ENCODE measurements at places on chromosomes 4 and X. TPM values are rescaled to one million over a fixed set of nuclear protein-coding genes. Genes with fewer than 3 reads are reported as not detected.

GRCh38 chr4:126057371-126057770 is 742.6 kb downstream of the FAT4 start:
- DNase-seq = no peak

Gene PAGE4
- not detected for total RNA-seq

GRCh38 chr4:176758731-176759130 is 34.0 kb downstream of the VEGFC start:
- DNase-seq = no peak

Gene BMX
- 68.9 TPM for total RNA-seq

Gene PDGFRA
- total RNA-seq = 0.13 TPM

Gene TCEAL5
- total RNA-seq = not detected

DNA sequence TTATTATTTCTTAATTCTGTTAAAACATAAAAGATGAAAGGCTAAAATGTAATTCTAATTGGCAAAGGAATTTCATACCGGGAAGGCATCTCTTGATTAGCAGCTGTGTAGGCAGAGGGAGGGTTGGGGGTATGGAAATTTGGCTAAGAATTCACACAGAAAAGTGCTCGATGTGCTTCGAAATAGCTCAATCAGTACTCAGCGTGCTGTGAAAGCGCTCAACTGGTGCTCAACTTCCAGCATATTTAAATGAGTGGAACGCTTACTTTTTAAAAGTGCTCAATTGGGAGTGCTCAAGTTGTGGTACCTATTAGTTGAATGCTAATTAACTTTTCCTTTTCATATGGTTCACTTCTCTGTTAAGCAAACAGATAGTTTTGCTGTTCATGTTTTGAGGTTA is 695.9 kb upstream of the ATOH1 start:
- no peak for DNase-seq

DNA sequence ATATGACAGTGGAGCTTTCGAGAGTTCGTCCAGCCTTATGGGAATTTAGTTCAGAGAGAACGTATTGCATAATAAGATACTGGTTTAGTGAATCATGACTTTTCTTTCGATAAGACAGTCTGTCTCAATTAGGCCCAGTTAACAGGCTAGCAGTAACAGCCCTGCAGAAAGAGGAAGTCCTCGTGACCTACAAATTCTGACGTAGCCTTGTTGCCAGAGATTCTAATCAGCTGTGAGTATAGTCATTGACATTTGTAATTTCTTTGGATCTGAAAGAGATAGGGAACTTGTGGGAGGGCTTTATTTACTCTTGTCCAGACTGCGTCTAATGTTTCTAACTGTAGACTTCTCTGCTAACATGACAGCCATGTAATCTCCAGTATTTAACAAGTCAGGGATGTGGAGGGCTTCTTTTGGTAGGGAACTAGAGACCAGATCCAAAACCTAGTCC is 15.8 kb downstream of the ART3 start:
- no peak for DNase-seq

GRCh38 chrX:33339219-33339618 is 127.9 kb upstream of the DMD start:
- DNase-seq = no peak

- DNase-seq = no peak
These were observed 97.4 kb downstream of the GPM6A start for GRCh38 chr4:175714686-175715085.

Gene PPP1R2C
- total RNA-seq = not detected

Gene MAGEE1
- total RNA-seq = 1.0 TPM

Gene LRIT3
- under 0.01 TPM for total RNA-seq

Gene AFF2
- 0.25 TPM for total RNA-seq

GRCh38 chr4:86174506-86174905 is 185.3 kb downstream of the MAPK10 start:
- DNase-seq = no peak

Gene MYOZ2
- not detected for total RNA-seq

Gene GPR119
- not detected for total RNA-seq

GRCh38 chr4:24807611-24808010 is 12.2 kb downstream of the SOD3 start:
- DNase-seq = no peak

Gene PFKFB1
- total RNA-seq = 0.13 TPM

- no peak for DNase-seq
These were observed 131.0 kb downstream of the PDS5A start for GRCh38 chr4:39846705-39847104.

Gene CNKSR2
- not detected for total RNA-seq

Gene PDCL2
- total RNA-seq = not detected

Gene SGCB
- 9.4 TPM for total RNA-seq

DNA sequence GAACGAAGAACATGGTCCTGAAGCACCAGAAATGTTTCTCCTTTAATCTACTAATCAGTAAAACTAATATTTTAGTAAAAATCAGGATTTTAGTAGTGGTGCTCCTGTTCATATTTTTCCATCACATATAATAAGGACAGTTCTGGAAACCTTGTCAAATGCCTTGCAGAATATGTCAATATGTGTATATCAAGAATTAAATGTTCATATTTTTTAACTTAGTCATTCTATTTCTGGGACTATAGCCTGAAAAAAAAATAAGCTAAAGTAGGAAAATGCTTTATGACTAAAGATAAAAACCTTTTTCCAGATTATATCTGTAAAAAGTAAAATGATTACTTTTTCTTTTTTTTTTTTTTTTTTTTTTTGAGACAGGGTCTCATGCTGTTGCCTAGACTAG is 65.1 kb downstream of the MAB21L2 start:
- DNase-seq = no peak

GRCh38 chrX:151505796-151506195 is 57.7 kb upstream of the PASD1 start:
- no peak for DNase-seq

- DNase-seq = no peak
These were observed 44.8 kb upstream of the HERC6 start for GRCh38 chr4:88333741-88334405.

DNA sequence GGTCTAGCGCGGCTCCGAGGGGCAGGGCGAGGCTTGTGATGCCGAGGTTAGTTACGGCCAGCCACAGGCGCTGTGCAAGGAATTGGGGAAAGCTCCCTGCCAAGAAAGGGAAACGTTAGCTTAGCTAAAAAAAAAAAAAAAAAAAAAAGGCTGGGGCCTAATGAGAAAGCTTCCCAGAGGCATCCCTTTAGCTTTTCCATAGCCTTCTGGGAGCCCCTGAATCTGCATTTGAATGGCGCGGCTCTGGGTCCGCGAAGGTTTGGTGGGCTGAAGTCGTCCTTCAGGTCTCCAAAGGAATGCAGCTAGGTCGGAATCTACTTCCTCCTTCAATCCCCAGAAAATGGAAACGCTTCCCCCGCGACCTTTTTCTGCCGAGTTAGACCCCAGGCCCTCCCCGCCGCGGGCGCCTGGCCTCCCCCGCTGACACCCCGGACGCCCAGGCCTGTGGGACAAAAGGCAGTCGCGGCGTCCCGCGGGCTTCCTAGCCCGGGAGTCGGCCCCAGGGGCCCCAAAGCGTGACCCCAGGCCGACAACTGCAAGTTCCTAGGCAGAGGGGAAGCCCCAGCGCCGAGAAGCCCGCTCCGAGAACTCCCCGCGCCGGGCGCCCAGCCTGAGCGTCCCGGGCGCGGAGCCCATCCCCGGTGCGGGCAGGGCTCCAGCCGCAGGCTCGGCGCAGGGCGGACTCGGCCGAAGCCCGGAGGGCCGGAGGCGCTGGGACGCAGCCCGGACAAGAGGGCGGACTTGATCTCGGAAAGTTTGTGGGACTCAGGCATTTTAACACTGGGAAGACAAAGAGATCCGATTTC is 605 bp upstream of the FAT1 start:
- peak; percentile 1 for DNase-seq

GRCh38 chr4:156581282-156582063 is 390.1 kb downstream of the PDGFC start:
- DNase-seq = no peak

Gene RHOH
- not detected for total RNA-seq

Gene PHEX
- total RNA-seq = 0.63 TPM

Gene GAGE12F
- total RNA-seq = not detected

Gene OCIAD2
- total RNA-seq = 61.4 TPM

GRCh38 chrX:115494161-115494560 is 66.8 kb upstream of the PLS3 start:
- DNase-seq = no peak

- DNase-seq = no peak
These were observed 19.6 kb downstream of the FGFR3 start for GRCh38 chr4:1812720-1813119.

Gene C4orf54
- total RNA-seq = under 0.01 TPM

DNA sequence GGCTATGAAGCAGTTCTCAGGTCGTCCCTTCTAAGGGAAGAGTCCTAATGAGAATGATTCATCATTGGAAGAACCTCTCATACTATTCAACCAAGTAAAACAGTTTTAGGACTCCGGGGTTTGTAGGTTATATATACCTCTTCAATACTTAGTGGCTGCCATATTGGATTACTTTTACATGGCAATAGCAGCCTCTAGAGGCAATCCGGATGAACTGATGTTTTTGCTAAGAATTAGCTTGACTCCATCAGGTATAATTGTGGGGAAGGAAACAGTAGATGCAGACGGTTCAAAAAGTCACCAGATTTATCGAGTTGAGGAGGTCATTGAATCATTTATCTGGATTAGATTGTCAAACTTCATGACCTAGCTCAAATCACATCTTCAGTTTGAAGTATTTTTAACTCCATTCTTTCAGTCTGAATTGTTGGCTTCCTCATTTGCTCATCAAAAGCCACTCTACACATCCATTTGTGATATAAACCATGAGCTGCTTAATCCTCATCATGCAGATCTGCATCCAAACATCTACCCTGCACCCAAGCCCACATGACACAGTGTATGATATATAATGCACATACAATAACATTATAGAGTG is 28.4 kb downstream of the GUCY1B1 start:
- peak; percentile 53 for DNase-seq

DNA sequence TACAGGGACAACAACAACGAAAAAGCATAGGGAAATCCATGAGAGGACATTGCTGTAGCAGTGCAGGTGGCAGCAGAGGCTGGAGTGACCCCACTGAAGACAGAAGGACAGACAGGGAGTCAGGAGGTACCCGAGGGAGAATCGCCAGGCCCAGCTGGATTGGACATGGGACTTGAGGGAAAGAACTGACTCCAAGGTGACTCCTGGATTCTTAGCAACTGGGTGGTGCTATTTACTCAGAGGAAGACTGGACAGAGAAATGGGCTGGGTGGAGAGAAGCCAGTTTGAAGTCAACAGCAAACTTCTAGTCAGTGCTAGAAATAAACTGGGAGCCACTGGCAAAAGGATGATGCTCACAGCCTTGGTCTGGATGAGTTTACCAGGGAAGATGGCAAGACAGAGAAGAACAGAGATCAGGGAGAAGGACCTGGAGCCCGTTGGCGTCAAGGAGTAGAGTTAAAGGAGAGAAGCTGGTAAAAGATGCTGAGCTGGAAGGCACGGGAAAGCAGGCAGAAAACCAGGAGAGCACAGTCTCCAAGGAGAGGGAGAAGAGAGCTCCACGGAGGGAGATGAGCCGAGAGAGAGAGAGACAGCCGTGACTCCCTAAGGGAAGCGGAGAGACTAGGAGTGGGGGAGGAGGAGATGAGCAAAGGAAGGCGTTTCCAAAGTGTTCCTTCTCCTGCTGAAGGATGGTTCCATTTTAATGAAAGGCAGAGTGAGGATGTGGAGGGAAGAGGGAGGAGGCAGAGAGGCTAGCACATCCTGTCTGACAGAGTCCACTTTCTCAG is 119.4 kb downstream of the AFAP1 start:
- DNase-seq = no peak

All from dermis microvascular lymphatic vessel endothelial cell (primary cell).